ENCODE measurements at places on chromosomes 12 and 14. TPM values are rescaled to one million over a fixed set of nuclear protein-coding genes. Genes with fewer than 3 reads are reported as not detected.

The RHEBL1 gene
- 2.1 TPM for polyA plus RNA-seq

The IL22 gene
- not detected for polyA plus RNA-seq

The DHRS2 gene
- 0.12 TPM for polyA plus RNA-seq

The LMO3 gene
- polyA plus RNA-seq: not detected

The PSME1 gene
- polyA plus RNA-seq: 103 TPM

The ACOT4 gene
- polyA plus RNA-seq: 0.39 TPM

The NRL gene
- 1.4 TPM for polyA plus RNA-seq

The LRP1 gene
- polyA plus RNA-seq: 125 TPM

The DHRS4L2 gene
- 12.4 TPM for polyA plus RNA-seq

The MIP gene
- polyA plus RNA-seq: not detected

The KCNH5 gene
- 0.04 TPM for polyA plus RNA-seq

The SLC41A2 gene
- not detected for polyA plus RNA-seq

The ZBTB42 gene
- polyA plus RNA-seq: 4.3 TPM

The SOX5 gene
- 2.4 TPM for polyA plus RNA-seq

The ANG gene
- 4.9 TPM for polyA plus RNA-seq

The PTPRR gene
- 0.88 TPM for polyA plus RNA-seq

The MYO1H gene
- polyA plus RNA-seq: 1.2 TPM

The HOXC11 gene
- not detected for polyA plus RNA-seq

The STAT2 gene
- polyA plus RNA-seq: 33.4 TPM

The KRT6A gene
- not detected for polyA plus RNA-seq

The LRRIQ1 gene
- polyA plus RNA-seq: 0.44 TPM

The GRIN2B gene
- polyA plus RNA-seq: 0.03 TPM

The CLEC4C gene
- not detected for polyA plus RNA-seq

The TAS2R42 gene
- polyA plus RNA-seq: not detected

The PLEKHH1 gene
- polyA plus RNA-seq: 1.2 TPM

The DEGS2 gene
- polyA plus RNA-seq: 0.30 TPM

Data from muscle of arm (tissue), 14 donors.